ENCODE measurements at places on chromosomes 6 and 20. TPM values are rescaled to one million over a fixed set of nuclear protein-coding genes. Genes with fewer than 3 reads are reported as not detected.

DNA sequence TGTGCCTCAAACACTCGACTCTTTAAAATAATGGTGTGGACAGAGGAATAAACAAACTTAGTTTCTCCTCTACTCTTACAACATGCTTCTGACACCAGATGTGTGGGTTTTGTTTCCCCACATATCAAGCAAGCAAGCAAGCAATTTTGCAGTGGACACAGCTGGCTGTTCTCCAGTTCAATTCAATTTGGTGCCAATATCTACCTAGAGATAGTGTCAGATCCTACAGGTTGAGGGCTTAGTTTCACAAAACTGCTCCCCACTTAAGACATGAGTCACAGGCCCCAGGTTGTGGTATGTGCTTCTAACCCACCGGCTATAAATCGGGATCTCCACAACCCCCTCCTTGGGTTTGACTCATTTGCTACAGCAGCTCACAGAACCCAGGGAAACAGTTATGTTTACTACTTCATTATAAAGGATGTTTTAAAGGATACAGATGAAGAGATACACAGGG is 131.4 kb upstream of the TRAF3IP2 start:
- no peak for DNase-seq
- H3K27me3 ChIP-seq: no peaks in the 10 kb centered on the region
- peaks cover 77% of the 10 kb centered on the region for H3K4me1 ChIP-seq

- H3K36me3 ChIP-seq: no peaks in the 10 kb centered on the region
- no peak overlapping the region for H3K27ac ChIP-seq
- peaks cover 6% of the 10 kb centered on the region for H3K27me3 ChIP-seq
- no peaks in the 10 kb centered on the region for H3K4me1 ChIP-seq
Observed at GRCh38 chr20:42923348-42923918, 266.3 kb downstream of the PTPRT start.

DNA sequence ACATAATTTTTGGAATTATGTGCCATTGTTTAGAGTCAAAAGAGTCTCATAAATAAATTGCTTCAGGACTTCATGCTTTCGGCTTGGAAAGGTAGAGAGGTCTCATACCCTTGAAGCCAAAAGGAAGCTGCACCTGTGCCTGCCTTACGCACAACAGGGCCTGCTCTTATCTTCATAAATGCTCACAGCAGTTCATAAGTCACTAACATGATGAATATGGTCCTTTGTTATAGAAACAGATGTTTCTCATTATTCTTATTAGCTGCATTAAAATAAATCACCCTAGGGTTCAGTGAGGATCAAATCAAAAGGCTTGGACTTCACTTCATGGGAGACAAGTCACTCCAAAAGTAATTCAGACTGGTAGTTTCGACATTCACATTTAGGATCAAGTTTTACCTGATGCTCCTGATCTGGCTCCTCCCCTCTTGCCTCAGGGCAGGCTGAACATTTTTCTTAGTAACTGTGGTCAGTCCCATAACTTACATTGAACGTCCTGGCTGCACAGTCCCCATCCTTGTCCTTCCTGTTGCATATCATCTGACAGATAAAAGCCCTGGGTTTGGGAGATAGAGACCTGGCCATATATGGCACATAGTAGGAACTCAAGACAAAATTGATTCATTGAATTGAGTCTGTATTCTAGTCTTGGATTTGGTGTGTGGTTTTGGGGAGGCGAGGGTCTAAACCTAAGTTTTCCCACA is 20.7 kb upstream of the SH3BGRL2 start:
- H3K27ac ChIP-seq: no peak overlapping the region
- peaks cover 15% of the 10 kb centered on the region for H3K4me1 ChIP-seq
- no peak overlapping the region for H3K4me3 ChIP-seq
- H3K36me3 ChIP-seq: no peaks in the 10 kb centered on the region

The GRM4 gene
- total RNA-seq: not detected

DNA sequence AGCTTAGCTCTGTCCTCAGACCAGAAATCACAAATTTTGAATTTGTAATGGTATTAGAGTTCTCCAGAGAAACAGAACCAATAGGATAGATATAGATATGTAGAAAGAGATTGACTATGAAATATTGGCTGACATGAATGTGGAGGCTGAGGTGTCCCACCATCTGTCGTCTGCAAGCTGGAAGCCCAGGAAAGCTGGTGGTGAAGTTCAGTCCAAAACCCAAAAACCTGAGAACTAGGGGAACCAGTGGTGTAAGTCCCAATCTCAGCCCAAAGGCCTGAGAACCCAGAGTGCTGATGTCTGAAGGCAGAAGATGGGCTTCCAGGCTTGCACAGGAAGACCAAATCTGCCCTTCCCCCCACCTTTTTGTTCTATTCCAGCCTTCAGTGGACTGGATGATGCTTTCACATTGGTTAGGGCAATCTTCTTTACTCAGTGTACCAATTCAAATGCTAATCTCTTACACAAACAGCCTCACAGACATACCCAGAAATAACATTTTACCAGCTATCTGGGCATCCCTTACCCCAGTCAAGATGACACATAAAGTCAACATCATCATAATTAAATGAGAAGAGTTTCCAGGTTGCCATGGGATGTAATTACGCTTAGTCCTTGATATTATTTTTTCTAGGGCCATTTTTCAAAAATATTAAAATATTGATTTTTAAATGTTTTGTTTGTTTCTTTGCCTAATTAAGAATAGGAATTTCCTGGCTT is 570.8 kb downstream of the UTRN start:
- no peaks in the 10 kb centered on the region for H3K27me3 ChIP-seq
- H3K36me3 ChIP-seq: peaks cover 13% of the 10 kb centered on the region
- peaks cover 3% of the 10 kb centered on the region for H3K4me1 ChIP-seq
- no peak for DNase-seq
- H3K27ac ChIP-seq: no peak overlapping the region
